ENCODE measurements at places on chromosomes 7 and 10. TPM values are rescaled to one million over a fixed set of nuclear protein-coding genes. Genes with fewer than 3 reads are reported as not detected.

- H3K4me1 ChIP-seq, result peaks cover 31% of the 10 kb centered on the region
- H3K36me3 ChIP-seq, result no peaks in the 10 kb centered on the region
- peak overlapping the region; percentile 91 for H3K27ac ChIP-seq
- DNase-seq, result no peak
- H3K27me3 ChIP-seq, result no peaks in the 10 kb centered on the region
- peak overlapping the region; percentile 83 for H3K4me3 ChIP-seq
Measured at GRCh38 chr10:22315455-22316285, 518 bp upstream of the COMMD3 start.

GRCh38 chr7:36659172-36659516 is 65.2 kb downstream of the AOAH start:
- no peak for DNase-seq
- no peaks in the 10 kb centered on the region for H3K36me3 ChIP-seq
- H3K4me3 ChIP-seq, result no peak overlapping the region
- H3K4me1 ChIP-seq, result no peaks in the 10 kb centered on the region
- no peaks in the 10 kb centered on the region for H3K27me3 ChIP-seq
- H3K27ac ChIP-seq, result no peak overlapping the region

DNA sequence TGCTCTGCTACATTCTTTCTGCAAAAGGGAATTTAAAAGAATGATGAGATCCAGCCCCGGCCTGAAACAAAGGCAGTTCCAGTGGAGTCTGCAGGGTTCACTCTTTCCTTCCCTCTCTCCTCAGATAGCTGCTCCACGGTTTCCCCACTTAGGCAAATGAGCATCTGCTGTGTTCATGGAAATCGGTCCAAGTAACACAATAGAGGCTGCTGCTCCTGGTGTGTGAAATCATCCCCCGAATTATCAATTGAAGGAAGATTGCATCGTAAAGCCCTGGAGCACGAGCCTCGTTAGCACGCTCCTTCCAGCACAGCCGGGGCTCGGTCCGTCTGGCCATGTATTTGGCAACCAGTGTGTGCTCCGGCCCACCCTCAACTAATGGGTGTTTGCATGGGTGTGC is 108.3 kb upstream of the DPP6 start:
- H3K4me3 ChIP-seq, result no peak overlapping the region
- no peaks in the 10 kb centered on the region for H3K36me3 ChIP-seq
- no peaks in the 10 kb centered on the region for H3K27me3 ChIP-seq
- H3K27ac ChIP-seq, result no peak overlapping the region
- no peaks in the 10 kb centered on the region for H3K4me1 ChIP-seq

GRCh38 chr10:59959504-59960018 is 53.2 kb upstream of the CCDC6 start:
- H3K36me3 ChIP-seq, result no peaks in the 10 kb centered on the region
- no peaks in the 10 kb centered on the region for H3K27me3 ChIP-seq
- no peak overlapping the region for H3K4me3 ChIP-seq

GRCh38 chr7:20298486-20298901 is 32.2 kb upstream of the ITGB8 start:
- no peaks in the 10 kb centered on the region for H3K4me1 ChIP-seq
- H3K36me3 ChIP-seq, result no peaks in the 10 kb centered on the region
- H3K4me3 ChIP-seq, result no peak overlapping the region
- H3K27ac ChIP-seq, result no peak overlapping the region

GRCh38 chr7:4661871-4662270 is 20.2 kb upstream of the FOXK1 start:
- H3K36me3 ChIP-seq, result no peaks in the 10 kb centered on the region
- H3K4me3 ChIP-seq, result no peak overlapping the region
- no peak for DNase-seq
- H3K27ac ChIP-seq, result no peak overlapping the region

GRCh38 chr10:5508161-5508604 is 8.8 kb upstream of the CALML5 start:
- DNase-seq, result no peak
- H3K4me1 ChIP-seq, result peaks cover 15% of the 10 kb centered on the region
- no peaks in the 10 kb centered on the region for H3K27me3 ChIP-seq
- no peaks in the 10 kb centered on the region for H3K36me3 ChIP-seq
- H3K4me3 ChIP-seq, result no peak overlapping the region
- H3K27ac ChIP-seq, result no peak overlapping the region

DNA sequence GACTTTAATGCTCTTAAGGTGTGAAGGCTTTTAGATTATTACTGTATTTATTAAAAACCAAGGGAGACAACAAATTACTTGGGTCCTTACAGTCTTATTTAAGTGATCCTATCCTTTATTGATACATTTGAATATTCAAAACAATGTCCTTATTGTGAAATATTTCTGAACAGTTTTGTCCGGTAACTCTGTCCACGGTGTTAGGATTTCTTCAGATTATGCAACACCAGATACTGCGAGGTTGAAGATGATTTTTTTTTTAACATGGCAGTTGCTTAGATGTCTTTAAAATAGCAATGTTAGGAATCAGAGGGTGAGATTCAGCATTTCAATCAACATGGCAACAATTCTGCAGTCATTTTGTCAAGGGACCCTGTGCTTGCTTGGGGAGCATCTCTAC is 176.5 kb downstream of the CSTF2T start:
- no peak overlapping the region for H3K27ac ChIP-seq
- no peak overlapping the region for H3K4me3 ChIP-seq
- DNase-seq, result no peak
- H3K36me3 ChIP-seq, result no peaks in the 10 kb centered on the region
- no peaks in the 10 kb centered on the region for H3K27me3 ChIP-seq

Gene PRF1
- total RNA-seq, result 25.4 TPM

Gene MOGAT3
- total RNA-seq, result not detected

Gene PTN
- total RNA-seq, result 2.7 TPM

Gene ARHGEF5
- 22.0 TPM for total RNA-seq

Gene FKBP6
- total RNA-seq, result not detected

Gene KIAA1217
- 109 TPM for total RNA-seq

All from upper lobe of left lung (tissue), 6 donors.